ENCODE measurements at places on chromosomes 6 and 20.

GRCh38 chr20:35992713-35993335 lies 24.4 kb downstream of the CNBD2 start:
- DNase-seq = no peak

DNA sequence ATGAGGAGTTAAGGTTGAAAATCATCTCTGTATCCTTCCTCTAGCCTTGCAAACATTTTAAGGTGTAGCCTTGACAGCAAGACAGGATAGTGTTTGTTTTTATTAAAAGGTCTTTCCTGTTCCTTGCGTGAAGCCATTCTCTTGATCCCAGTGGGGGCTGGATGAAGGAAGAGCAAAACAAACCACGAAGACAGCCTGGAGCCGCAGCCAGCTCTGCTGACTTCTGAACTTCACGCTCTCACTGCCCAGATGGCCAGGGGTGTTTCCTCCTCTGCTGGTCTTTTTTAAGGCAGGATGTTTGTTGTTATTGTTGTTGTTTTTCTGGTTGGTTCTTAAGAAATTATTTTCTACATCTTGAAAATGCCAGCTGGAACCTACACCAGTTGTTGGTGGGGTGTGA lies 156.4 kb downstream of the MTHFD1L start:
- peak; percentile 52 for DNase-seq

- DNase-seq = no peak
Measured at GRCh38 chr6:170179616-170180324, 111.1 kb downstream of the DLL1 start.

DNA sequence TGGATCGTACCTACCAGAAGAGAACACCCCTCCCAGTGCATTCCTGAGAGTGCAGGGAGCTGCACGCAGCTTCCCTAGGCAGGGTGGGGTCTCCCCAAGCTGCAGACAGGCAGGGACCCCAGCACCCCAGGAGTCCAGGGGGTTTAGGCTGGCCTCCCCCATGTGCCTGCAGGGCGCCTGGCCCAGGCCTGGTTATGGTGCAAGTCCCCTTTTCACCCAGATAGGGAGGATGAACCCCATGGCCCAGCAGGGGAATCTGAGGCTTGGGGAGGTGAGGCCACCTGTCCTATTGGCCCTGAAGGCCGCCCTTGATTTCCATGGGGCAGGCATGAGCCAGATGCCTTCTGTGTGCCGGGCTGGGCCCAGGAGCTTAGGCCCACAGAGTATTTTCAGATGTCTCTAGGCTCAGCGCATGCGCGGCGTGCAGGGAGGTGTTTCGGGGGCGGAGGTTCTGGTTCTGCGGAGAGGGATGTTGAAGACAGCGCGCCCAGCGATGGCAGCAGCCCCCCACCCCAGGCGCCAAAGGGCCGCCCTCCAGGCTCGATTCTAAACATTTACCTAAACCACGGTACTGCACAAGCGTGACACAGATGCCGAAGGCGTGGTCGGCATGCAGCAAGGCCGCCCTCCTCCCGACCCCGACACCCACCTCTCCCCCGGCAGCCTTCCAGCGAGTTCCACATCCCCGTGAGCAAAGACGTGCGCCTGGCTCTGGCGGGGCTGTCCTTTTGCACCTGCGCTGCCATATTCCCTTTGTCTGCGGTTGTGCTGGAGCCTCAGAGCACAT lies 29.4 kb downstream of the COL20A1 start:
- no peak for DNase-seq

DNA sequence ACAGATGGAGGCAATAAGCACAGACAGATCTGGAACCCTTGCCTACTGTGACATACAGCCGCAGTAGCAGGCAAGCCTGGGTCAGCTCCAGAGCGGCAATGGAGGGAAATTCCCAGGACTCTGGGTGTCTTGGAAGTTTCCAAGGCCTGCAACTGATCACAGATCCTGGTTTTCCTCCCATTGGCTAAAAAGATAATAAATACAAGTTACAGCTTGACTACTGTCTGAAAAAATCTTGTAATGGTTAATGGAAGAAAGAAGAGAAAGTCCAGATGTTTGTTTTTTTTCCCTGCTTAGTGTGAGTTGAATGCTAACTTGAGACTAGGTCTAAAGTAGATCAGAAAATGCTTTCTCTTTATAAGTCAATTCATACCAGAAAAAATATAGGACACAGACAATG lies 307.6 kb downstream of the ALDH8A1 start:
- DNase-seq = no peak

DNA sequence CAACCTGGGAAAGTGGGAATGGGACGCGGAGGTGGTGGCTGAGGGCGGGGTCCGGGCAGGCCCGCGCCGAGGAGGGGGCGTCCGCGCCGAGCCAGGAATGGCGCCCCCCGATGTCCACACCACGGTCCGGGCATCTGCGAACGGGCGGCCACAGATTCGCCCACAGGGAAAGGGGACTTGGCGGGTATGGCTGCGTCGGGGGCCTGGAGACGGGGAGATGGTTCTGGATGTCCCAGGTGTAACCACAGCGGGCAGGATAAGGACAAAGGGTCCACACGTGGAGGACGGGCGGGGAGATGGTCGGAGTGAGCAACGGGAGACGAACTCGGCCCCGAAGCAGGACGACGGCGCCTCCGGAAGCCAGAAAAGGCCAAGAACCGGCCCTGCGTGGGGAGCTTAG lies 124.6 kb downstream of the WDR27 start:
- DNase-seq = no peak

DNA sequence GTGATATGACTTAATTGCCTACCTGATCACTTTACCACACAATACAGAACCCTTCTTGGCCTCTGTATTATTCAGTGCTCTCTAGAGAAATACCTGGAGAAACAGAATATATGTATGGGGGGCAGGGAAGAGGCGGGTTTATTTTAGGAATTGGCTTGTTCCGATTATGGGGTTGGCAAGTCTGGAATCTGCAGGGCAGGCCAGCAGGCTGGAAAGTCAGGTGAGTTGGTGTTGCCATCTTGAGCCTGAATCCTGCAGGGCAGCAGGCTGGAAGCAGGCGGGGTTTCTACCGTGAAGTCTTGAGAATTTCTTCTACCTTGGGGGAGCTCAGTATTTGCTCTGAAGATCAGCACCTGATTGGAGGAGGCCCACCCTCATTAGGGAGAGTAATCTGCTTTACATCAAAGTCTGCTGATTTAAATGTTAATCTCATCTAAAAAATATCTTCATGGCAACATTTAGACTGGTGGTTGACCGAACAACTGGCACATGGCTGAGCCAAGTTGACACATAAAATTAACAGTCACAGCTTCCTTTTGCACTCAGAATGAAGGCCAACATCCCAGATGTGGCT lies 193.9 kb downstream of the ZDHHC14 start:
- DNase-seq = no peak

- DNase-seq = no peak
Measured at GRCh38 chr6:158439255-158439654, 120.6 kb upstream of the TMEM181 start.

- no peak for DNase-seq
Measured at GRCh38 chr20:38607351-38607750, 5.7 kb downstream of the ARHGAP40 start.

- DNase-seq = no peak
Measured at GRCh38 chr6:75876152-75876551, 127.1 kb downstream of the MYO6 start.

- peak; percentile 76 for DNase-seq
Measured at GRCh38 chr20:46683939-46684750, 5.1 kb downstream of the TP53RK start.

GRCh38 chr20:19502169-19502568 lies 255.9 kb upstream of the RIN2 start:
- no peak for DNase-seq

GRCh38 chr6:87706187-87706966 lies 4.3 kb upstream of the AKIRIN2 start:
- no peak for DNase-seq

DNA sequence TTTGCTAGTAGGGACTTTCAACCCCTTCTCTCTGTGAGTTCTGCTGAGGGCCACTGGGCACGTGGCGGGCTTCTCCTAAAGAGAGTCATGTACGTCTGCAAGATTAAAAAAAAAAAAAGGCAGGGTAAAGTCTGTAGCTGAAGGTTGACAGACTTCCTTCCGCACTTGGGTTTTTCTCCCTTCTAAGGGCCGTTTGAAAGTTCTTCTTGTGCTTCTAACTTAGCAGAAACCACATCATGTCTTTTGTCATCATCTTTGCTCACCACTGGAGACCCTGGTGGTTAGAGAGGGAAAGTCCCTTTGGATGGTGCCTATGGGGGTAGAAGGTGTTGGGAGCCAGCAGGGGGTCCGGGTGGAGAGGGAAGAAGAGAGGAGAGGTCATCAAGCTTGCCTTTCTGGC lies 31.4 kb downstream of the PRDM1 start:
- DNase-seq = no peak

GRCh38 chr20:44727651-44728050 lies 12.5 kb downstream of the CCN5 start:
- no peak for DNase-seq

DNA sequence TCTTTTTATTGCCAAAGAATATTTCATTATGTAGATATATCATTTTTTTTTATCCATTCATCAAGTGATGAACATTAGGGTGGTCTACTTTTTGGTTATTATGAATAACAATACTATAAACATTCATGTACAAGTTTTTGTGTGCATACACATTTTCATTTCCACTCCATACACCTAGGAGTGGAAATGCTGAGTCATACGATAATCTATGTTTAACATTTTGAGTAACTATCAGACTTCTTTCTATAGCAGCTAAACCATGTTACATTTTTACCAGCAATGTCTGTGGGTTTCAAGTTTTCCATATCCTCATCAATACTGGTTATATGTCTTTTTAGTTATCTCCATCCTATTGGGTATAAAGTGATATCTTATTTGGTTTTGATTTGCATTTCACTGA lies 65.7 kb downstream of the PRSS35 start:
- no peak for DNase-seq

GRCh38 chr20:39588148-39588757 lies 626.1 kb downstream of the DHX35 start:
- DNase-seq = no peak

DNA sequence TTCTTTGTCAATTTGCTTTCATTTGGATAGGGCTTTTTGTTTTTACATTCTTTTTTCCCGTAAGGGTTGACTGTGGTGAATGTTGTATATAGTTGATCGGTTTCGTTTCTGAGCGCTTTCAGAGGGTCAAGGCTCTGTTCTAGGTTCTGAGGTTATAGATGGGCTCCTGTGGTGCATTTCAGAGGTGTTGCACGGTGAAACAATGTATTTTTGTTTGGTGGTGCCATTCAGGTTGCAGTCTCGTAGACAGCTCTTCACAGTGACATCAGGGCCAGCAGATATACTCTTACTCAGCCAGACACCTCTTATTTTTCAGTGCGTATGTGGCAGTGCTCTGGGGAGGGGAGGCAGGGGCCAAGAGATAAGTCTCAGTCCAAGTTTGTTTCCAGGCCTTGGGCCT lies 72.1 kb downstream of the SNAP91 start:
- no peak for DNase-seq

DNA sequence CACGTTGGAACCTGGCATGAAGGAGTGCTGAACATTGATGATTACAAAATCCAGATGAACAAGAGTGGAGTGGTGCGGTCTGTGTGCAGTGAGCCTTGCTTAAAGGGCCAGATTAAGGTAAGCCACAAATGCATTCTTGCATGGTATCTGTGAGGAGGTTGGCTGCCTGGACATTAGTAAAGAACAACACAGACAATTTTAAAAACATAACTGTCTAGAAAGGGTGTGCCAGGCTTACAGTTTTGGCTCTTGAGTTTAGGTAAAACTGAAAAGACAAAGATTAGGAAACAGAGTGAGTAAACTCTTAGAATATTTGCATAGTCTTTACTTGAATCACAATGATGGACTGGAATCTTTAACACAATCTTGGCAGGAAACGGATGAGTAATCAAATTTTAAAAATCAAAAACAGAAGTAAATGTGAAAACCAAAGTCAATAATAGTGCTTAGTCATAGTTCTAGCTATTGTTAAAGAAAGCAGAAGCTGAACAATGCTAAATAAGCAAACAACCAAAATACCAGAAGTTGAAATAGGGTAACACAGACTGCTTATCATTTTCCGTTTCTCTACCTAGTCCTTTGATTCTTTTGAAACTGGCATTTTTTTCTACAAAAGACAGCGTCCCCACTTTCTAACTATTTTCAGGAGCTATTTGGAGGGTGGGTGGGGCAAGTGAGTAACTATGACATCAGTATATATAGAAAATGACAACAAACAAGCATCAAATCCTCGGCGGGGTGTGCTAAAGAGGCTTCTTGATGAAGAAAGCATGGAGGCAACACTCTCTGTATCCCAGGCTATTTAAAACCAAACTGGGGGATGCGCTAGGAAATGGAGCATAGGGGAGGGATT lies 185.8 kb upstream of the RAB32 start:
- no peak for DNase-seq

GRCh38 chr20:39855056-39855455 lies 834.0 kb downstream of the MAFB start:
- no peak for DNase-seq

DNA sequence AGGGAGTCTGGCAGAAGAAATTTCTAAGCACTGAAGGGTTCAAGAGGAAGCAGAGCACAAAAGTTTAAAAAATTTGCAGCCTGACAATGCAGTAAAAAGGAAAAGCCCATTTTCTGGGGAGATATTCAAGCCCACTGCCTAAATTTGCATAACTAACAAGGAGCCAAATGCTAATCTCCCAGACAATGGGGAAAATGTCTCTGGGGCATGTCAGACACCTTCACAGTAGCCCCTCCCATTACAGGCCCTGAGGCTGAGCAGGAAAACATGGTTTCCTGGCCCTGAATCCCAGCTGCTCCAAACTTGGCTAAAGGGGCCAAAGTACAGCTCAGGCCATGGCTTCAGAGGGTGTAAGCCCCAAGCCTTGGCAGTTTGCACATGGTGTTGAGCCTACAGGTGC lies 908.5 kb upstream of the MANEA start:
- DNase-seq = no peak

DNA sequence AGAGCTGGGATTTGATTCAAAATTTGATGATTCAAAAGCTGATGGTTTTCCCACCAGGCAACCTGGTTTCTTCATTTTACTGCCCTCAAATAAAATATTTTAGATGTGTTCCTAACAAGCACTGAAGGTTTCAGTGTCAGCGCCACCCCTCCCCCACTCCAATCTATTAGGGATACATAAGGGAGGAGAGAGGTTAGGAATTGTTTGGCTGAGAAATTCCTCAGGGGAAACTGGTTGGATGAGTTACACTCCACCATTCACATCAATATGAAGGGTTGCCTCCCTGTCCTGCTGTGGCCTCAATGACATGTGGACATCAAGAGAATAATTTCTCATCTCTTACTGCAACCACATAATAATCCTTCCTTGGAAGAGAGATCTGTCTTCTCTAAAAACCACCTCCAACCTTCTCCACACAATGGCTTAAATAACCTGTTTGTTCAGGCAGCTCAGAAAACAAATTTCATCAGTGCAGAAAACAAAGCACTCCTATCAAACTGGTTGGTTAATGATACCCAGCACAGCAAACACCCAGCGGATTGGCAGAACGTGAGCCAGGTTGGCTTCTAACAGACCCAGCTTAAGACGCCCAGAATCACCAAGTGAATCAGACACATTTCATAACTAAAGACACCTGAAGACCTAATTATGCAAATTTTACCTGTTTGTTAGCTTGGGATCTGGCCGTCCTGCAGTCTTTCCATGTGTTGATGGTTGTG lies 136.0 kb upstream of the SGK1 start:
- no peak for DNase-seq

Data from left forelimb (tissue), 1 donor.